HCEC 1CT (cell line): ENCODE measurements at places on chromosomes 5 and 9.

GRCh38 chr5:167063788-167064187 is 1227.7 kb upstream of the WWC1 start:
- DNase-seq: no peak

GRCh38 chr9:109912726-109913460 is 132.9 kb downstream of the PALM2AKAP2 start:
- DNase-seq: peak; percentile 46

GRCh38 chr9:36191290-36191645 is 547 bp downstream of the CLTA start:
- DNase-seq: no peak

- peak; percentile 90 for DNase-seq
These were observed 47.4 kb downstream of the FNBP1 start for GRCh38 chr9:129995409-129996160.

DNA sequence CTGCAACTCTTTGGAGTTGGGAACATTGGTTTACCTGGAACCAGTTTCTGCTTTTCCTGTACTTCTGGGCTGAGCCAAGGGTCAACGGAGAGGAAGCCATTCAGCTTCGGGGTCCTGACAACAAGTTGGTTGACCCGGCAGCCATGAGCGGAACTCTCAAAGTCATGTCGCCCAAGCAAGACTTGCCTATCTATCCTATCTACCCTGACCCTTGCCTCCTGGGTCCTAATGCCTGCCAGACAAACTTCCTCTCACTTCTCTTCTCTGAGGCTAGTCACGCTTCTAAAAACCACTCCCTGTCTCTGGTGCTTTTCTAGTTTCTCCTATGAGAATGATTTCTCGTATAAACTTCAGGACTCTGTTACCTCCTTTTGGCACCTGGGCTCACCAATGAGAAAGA is 44.7 kb upstream of the CRHBP start:
- no peak for DNase-seq

GRCh38 chr9:121199921-121200320 is 1.7 kb downstream of the RAB14 start:
- DNase-seq: peak; percentile 35

- DNase-seq: no peak
These were observed 70.3 kb downstream of the ENC1 start for GRCh38 chr5:74570250-74570649.

DNA sequence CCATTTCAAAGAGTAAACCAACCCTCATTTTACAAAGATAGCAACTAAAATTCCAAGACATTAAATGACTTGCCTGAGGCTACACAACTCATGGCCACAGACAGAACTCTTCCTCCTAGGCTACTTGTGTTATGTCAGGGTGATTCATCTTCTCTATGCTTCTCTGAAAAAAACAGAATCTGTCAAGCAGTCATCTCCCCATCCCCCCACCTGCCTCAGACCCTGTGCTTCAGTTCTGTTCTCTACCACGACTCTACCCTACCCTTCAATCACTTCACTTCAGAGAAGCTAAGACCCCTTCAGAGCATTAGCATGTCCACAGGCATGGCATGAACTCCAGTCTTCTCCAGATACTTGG is 277.7 kb upstream of the PTGER4 start:
- DNase-seq: peak; percentile 42

GRCh38 chr9:125293134-125293533 is 31.5 kb downstream of the GAPVD1 start:
- no peak for DNase-seq

DNA sequence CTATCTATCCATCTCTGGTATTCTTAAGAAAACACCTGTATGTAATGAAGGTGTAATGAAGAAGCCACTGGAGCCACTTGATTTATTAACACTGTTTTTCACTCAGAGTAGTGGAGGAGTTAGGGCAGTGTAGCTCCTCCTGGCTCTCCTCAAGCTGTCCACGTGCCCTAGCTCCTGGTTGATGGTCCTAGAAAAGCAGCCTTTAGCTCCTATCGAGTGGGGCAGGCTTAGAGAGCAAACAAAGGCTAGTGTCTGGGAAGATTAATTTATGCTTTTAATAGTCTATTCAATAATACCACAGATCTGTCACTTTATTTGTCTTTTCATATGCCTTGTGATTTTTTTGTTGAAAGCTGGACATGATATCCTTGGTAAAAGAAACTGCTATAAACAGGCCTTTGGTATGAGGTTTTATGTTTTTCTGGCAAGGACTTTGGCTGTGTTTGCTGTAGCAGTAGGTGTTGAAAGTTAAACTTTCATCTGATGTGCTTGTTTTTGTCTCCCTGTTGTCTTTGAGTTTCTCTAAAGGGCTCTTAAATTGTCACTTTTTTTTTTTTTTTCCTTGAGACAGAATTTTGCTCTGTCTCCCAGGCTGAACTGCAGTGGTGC is 141.1 kb downstream of the GCNT1 start:
- DNase-seq: no peak
